Stimulated activated CD8-positive, alpha-beta memory T cell treated with anti-CD3 and anti-CD28 coated beads, Interleukin-4, amount 100 ng/mL, for 4 hours (primary cell): ENCODE measurements at places on chromosomes 11 and 22.

DNA sequence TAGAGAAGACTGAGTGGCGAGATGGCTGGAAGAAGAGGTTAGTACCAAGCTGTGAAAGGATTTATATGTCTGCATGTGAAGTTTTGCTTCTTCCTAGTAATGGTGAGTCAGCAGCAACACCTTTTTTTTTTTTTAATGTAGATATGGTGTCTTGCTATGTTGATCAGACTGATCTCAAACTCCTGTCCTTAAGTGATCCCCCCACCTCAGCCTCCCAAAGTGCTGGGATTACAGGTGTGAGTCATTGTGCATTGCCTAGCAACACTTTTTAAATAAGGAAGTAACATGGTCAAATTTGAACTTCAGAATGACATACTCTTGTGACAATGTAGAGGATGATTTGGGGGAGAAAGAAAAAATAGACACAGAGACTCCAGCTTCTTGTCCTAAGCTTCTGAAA lies 6.5 kb upstream of the CSTPP1 start:
- no peak for DNase-seq

DNA sequence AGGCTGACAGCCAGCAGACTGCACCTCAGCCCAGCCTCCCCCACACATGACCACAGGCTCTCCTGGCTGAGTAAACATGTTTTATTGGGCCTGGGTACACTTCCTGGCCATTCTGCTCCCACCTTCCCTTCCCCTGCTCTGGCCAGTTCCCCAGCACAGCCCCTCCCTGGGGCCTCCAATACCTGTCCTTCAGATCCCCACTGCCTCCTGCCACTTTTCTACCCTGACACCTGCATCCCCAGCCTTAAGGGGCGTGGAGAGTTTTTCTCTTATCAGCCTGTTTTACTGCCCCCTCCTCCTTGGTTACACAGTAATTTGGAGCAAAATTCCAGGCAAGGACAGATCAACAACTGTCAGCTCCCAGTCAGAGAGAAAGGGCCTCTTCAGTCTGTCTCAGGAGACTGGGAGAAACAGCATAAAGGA lies at the start of gene ISX:
Gene ISX, plus strand, starts transcription at position 363 of the 423 bp plus-strand sequence. CDS start 930 bp downstream, outside the sequence.
- DNase-seq: no peak

DNA sequence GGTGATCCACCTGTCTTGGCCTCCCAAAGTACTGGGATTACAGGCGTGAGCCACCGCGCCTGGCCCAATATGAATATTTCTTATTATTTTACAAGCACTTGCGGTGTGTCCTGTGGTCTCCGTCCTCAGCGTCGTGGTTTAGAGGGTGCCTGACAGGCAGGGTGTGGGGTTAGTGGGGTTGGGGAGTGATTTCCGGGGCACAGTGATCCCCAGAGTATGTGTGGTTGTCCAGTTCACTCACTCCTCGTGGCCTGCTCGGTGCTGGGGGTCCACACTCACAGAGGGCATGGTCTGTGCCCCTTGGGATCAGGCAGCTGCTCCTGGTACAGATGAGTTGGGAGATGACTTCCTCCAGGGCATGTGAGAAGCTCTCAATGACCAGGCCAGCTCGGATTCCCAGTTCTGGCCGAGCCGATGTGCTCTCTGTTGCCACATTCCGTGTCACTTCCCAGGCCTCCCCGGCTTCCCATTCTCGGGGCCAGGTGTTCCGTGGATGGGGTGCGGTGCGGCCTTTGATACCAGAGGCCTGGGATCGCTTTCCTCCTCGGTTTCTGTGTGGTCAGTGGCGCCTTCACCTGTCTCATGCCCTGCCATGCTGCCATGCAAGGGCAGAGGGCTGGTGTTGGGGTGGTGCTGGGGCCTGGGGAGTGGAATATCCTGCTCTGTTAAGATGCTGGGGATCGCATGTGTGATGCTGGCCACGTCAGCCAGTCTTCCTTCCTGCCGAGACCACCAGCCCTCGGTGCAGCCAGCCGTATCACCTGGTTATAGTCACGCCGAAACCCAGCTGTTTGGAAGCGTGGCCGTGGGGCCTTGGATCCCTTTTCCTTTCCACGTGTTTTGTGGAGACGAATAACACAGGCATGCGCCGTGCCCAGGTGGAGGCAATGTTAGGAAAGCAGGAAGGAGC lies 39.6 kb downstream of the PARVB start:
- no peak for DNase-seq

- DNase-seq: no peak
Measured at GRCh38 chr22:19878461-19879245, 24.0 kb upstream of the GNB1L start.

GRCh38 chr11:127340438-127340837 lies 339.9 kb upstream of the KIRREL3 start:
- DNase-seq: no peak

DNA sequence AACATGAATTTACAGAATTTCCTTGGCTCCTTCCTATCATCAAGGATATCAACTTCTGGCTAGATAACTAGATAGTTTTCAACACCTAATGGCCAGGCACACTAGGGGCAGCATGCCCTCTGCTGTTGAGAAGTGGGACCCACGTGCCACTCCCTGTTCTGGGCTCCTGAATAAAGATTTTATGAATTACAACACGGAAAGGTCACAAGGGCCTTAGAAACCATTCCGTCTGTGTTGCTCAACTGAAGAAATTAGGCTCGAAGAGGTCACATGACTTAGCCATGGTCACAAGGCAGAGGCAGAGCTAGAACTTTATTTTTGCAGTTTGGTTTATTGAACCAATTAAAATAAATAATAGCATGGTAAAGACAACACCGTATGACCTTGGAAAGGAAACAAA lies 36.0 kb downstream of the PRCP start:
- DNase-seq: no peak

GRCh38 chr11:93525601-93526345 lies 17.4 kb downstream of the SMCO4 start:
- DNase-seq: no peak

GRCh38 chr11:58957922-58958321 lies 18.6 kb downstream of the GLYATL1 start:
- DNase-seq: no peak

GRCh38 chr11:63837027-63837688 lies 1.8 kb upstream of the MARK2 start:
- no peak for DNase-seq

DNA sequence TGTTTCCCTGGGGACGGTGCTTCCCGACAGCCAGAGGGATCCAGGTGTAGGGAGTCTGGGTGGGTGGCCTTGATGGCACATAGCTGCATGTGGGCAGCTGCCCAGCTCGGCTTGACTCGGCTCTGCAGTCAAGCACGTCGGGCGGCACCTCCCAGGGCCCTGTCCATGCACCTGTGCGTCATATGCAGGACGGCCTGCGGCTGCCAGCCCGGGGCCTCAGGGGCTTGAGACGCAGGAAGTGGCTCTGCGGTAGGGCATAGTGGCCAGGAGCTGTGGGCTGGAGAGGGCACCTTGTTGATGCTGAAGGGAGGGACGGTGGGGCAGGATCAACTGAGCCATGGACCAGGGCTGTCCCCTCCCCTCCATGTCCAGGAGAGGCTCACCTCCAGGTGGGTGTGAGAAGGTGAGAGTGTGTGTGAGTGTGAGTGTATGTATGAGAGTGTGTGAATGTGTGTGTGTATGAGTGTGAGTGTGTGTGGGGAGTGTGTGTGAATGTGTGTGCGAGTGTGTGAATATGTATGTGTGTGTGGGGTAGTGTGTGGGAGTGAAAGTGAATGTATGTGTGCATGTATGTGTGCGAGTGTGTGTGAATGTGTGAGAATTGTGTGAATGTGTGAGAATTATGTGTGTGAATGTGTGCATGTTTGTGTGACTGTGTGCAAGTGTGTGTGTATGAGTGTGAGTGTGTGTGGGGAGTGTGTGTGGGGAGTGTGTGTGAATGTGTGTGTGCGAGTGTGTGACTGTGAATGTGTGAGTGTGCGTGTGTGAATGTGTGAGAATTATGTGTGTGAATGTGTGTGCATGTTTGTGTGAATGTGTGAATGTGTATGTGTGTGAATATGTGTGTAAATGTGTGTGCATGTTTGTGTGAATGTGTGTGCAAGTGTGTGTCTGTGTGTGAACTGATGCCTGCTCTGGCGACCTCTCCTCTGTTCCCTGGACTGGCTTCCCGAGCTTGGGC lies 5.7 kb upstream of the SUN2 start:
- no peak for DNase-seq

DNA sequence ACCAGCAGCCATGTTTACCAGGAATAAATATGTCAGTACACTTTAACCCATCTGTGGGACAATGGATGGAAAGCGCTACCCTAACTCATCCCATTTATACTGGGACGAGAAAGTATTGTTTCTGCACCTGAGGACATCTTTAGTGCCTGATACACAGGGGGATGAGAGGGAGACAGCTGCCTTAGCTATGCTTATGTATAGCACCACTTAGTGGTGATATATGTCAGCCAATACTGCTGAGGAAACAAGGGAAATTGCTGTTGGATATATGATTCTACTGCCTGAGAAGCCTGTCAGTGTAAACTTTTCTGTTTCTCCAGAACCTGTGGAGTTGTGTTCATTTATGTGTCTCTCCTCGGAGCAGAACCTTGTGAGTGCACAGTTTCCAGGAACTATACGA lies 13.3 kb upstream of the CEP295 start:
- no peak for DNase-seq

DNA sequence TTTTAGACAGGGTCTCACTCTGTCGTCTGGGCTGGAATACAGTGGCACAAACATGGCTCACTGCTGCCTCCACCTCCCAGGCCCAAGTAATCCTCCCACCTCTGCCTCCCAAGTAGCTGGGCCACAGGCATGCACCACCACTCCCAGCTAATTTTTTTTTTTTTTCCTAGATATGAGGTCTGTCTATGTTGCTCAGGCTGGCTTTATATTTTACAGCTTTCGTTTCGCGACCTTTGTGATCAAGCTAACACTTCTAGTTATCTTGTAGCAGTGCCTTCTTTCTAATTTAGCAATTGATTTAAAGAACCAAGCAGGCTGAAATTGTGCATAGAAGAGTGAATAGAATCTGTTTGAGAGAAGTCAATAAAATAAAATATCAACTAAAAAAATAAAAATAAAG lies 11.3 kb downstream of the CKAP5 start:
- DNase-seq: no peak

DNA sequence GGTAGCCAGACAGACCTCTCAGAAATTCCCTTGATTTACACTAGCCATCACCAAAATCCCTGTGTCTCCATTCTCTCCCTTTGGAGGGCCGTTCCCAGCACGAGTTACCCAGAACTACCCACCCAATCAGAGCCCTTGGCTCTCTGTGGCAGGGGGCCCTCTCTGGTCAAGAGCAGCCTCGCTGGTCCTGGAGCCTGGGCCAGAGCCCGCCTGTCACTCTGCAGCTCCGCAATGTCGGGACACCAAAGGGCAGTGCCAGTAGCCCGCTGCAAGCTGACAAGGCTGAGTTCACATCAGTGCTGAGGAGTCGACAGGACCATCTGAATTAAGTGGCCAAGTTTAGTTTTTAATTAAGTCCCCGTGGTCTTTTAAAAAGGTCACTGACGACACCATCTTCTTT lies 241.6 kb downstream of the ST3GAL4 start:
- DNase-seq: no peak

DNA sequence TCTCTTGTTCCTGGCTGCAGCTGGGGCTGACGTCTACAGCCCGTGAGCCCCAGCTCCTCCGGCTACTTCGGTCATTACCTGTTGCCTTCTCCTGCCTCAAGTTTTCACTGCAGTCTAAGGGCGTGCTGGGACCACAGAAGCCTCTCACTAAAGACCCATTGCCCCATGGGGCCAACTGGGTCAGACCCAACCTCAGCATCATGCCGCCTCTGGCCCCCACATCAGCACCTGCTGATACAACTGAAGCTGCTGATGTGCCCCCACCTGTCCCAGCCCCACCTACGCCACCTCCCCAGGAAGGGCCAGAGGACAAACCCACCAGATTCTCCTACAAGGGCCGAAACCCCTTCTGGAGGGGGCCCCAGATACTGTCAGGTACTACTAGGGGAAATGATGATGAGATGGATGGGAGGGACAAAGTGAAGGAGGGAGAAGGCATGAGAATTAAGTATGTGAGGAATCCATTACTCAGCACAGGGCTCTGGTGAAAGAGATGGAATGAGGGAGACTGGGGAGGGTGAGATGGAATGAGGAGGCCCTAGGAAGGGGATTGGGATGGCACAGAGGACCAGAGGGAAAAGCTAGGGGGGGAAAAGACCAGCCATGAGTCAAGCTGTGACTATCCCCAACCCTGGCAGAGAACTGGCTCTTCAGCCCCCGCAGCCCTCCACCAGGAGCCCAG lies 5.1 kb downstream of the C11orf42 start:
- DNase-seq: no peak

GRCh38 chr11:96199563-96200025 lies 143.4 kb downstream of the MAML2 start:
- no peak for DNase-seq

GRCh38 chr11:43923406-43924111 lies 18.9 kb upstream of the C11orf96 start:
- DNase-seq: no peak

- DNase-seq: no peak
Measured at GRCh38 chr11:30741039-30741550, 154.9 kb upstream of the MPPED2 start.

GRCh38 chr11:10379426-10379825 lies 74.6 kb downstream of the ADM start:
- no peak for DNase-seq

GRCh38 chr11:67369801-67370284 lies 3.6 kb downstream of the CLCF1 start:
- no peak for DNase-seq

DNA sequence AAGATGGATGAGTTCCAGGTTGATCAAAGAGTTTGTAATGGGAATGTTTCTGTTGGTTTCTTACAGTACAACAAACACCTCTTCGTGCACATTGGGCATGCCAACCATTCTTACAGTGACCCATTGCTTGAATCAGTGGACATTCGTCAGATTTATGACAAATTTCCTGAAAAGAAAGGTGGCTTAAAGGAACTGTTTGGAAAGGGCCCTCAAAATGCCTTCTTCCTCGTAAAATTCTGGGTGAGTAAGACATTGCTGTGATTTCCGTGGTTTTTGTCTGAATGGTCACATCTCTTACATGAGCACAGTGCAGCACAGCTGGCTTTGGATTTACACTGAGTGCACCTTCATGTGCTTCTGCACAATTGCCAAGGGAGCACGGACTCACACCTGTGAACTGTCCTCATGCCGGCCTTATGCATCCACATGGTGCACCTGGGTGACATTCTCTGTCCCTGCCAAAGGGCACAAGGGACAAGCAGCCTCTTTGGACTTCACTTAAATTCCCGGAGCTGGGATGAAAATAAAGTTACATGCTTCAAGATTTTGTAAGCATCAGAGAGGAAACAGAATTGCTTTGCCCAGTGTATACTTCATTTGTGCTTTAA lies 107.1 kb upstream of the RASSF10 start:
- no peak for DNase-seq
